Testis (tissue), 5 donors: ENCODE measurements at places on chromosomes 1 and 21. TPM values are rescaled to one million over a fixed set of nuclear protein-coding genes. Genes with fewer than 3 reads are reported as not detected.

DNA sequence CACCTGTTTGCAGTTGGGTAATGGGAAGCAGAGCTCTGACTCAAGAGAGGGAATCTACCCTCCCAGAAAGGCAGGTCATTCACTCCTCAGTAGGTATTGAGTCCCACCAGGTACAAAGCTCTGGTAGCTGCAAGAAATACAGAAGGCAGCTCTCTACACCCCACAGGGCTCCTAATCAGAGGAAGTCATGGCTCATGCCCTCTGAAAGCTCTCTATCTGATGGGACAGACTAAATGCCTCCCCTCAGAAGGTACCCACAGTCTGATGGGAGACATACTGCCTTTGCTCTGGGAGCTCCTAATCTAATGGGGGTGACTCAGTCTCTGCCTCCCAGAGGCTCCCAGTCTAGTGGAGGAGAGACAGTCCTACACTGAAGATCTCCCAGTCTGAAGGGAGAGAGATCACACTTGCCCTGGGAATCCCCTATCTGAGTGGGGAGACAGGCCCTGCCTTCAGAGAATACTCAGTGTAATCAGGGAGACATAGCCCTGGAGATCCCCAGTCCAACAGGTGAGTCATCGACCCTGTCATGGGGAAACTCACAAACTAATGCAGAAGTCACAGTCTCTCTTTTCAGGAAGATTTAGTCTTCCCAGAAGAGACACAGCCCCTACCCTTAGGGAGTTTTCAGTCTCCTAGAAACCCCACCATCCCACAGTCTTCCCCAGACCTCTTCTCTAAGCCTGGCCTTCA, 23.7 kb downstream of the CAMK1G start:
- no peak overlapping the region for H3K4me3 ChIP-seq
- no peak for DNase-seq
- no peaks in the 10 kb centered on the region for H3K27me3 ChIP-seq
- no peaks in the 10 kb centered on the region for H3K4me1 ChIP-seq
- H3K36me3 ChIP-seq = no peaks in the 10 kb centered on the region
- no peak overlapping the region for H3K27ac ChIP-seq

- H3K27me3 ChIP-seq = no peaks in the 10 kb centered on the region
- no peak overlapping the region for H3K27ac ChIP-seq
- H3K4me3 ChIP-seq = no peak overlapping the region
- DNase-seq = no peak
- H3K36me3 ChIP-seq = no peaks in the 10 kb centered on the region
These were observed 155.7 kb downstream of the TNFSF18 start for GRCh38 chr1:172895050-172895460.

DNA sequence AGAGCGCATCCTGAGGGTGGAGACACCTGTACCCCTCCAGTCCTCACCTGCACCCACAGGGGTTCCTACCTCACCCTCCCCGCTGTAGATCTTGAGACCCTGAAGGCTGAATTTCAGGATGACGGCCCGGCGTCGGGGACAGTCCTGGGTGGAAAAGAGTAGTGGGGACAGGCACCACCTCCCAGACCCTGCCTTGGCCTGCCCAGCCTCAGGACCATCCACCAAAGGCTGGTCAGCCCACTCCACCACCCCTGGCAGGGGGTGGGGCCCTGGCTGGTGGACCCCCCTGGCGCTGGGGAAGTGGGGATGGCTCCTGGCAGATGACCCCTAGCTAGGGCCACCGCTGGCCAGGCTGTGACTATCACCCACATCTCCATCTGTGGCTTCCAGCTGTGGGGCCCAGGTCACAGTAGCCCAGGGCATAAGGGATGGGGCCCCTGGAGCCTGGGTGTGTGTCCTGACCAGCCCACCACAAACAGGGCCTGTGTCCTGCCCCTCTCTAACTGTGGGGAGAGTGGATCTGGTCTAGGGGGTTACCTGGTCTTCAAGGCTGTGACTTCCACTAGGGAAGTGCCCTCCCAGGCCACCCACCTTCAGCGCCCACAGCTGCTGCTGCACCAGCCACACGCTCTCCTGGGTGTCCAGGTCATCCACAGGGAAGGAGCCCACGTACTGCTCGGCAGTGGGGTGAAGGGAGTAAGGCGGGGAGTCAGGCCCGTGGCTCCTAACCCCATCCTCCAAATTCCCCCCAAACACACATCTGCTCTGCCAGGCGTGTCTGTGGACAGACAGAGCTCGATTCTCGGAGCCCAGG, 5.4 kb downstream of the SH2D5 start:
- no peaks in the 10 kb centered on the region for H3K36me3 ChIP-seq

GRCh38 chr1:119081700-119082099, 58.8 kb downstream of the WARS2 start:
- no peak overlapping the region for H3K27ac ChIP-seq
- no peaks in the 10 kb centered on the region for H3K36me3 ChIP-seq
- no peaks in the 10 kb centered on the region for H3K4me1 ChIP-seq
- no peaks in the 10 kb centered on the region for H3K27me3 ChIP-seq

- H3K36me3 ChIP-seq = no peaks in the 10 kb centered on the region
- DNase-seq = no peak
- H3K27me3 ChIP-seq = no peaks in the 10 kb centered on the region
- H3K27ac ChIP-seq = no peak overlapping the region
- no peak overlapping the region for H3K4me3 ChIP-seq
- H3K4me1 ChIP-seq = no peaks in the 10 kb centered on the region
These were observed 13.0 kb upstream of the CLDN19 start for GRCh38 chr1:42753070-42753469.

GRCh38 chr1:28581531-28582247, 10.4 kb upstream of the RAB42 start:
- peak overlapping the region; percentile 85 for H3K4me3 ChIP-seq
- peak overlapping the region; percentile 61 for H3K27ac ChIP-seq
- H3K27me3 ChIP-seq = no peaks in the 10 kb centered on the region
- DNase-seq = peak; percentile 97

DNA sequence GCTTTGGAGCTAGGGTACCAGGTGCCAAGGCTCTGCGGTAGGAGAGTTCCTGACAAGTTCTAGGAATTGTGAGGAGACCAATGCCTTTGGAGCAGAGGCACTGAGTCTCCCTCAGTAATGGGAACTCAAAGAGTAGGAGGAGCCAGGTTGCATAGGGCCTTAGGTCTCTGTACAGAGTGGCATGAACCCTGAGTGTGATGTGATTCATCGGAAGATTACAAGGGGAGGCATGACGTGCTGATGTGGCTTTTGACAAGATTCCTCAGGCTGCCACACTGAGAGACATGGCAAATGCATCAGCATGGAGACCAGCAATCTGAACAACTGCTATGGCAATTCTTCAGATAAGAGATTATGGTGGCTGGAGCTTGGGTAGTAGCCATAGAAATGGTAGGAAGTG, 94.6 kb upstream of the SLC44A3 start:
- H3K4me3 ChIP-seq = no peak overlapping the region
- no peaks in the 10 kb centered on the region for H3K36me3 ChIP-seq
- DNase-seq = no peak
- peaks cover 7% of the 10 kb centered on the region for H3K4me1 ChIP-seq

DNA sequence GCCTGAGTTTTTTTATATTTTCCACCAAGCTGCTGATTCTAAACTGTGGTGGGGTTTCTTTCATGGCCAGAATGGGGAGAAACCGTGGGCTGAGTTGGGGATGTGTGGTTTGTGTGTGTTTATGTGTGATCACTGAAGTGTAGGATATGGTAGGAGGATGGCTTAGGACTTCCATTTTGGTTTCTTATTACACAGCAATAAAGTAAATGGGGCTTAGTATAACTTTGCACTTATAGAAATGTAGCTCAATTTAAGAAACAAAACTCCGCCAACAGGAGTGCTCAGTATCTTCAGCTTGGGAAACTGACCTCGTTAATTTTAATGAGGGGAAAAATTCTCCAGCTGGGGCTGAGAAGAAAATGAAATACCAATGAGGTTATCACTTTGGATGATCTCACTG, 77.8 kb downstream of the PBX1 start:
- H3K27ac ChIP-seq = no peak overlapping the region
- no peak for DNase-seq
- H3K36me3 ChIP-seq = no peaks in the 10 kb centered on the region
- H3K4me3 ChIP-seq = no peak overlapping the region

DNA sequence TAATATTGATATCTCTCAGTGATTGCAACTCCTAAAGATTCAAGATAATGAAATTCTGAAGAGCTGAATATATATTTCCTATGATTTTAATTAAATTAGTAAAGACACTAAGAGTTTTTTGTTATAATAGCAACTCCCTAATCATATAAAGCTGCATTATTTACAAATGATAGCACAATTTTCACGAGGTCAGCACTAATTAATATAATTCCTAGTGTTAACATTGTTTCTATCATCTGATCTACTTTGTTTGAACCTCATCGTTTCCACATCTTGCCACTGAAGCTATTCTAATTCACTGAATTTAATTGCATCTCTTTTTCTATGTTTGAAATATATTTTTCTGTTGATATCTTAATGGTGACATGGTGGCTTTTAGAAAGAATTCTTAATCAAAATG, 279.1 kb upstream of the ADGRL4 start:
- DNase-seq = no peak
- no peak overlapping the region for H3K27ac ChIP-seq
- H3K27me3 ChIP-seq = no peaks in the 10 kb centered on the region
- H3K4me3 ChIP-seq = no peak overlapping the region
- no peaks in the 10 kb centered on the region for H3K4me1 ChIP-seq
- H3K36me3 ChIP-seq = no peaks in the 10 kb centered on the region

DNA sequence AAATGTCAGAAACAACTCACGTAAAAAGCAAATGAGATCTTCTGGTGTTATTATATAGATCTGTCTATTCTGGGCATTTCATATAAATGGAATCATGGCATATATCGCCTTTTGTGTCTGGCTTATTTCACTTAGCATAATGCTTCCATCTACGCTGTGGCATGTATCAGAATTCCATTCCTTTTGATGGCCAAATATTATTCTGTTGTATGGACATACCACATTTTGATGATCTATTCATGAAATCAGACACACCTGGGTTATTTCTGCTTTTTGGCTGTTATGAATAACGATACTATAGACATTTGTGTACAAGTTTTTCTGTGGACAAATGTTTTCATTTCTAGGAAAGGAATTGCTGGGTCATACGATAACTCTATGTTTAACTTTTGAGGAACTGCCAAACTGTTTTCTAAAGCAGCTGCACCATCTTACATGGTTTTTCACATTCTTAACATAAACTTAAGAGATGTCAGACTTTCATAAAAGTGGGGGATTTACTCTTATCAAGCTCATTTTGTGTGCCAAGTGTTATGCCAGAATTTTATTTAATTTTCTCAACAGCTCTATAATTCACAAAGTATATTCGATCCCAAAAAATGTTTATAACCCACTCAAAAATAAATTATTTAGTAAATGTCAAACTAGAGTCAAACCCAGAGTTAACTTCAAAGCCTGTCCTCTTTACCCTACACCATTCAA, 7.6 kb downstream of the ENAH start:
- no peak for DNase-seq
- no peaks in the 10 kb centered on the region for H3K27me3 ChIP-seq
- no peak overlapping the region for H3K4me3 ChIP-seq
- H3K36me3 ChIP-seq = no peaks in the 10 kb centered on the region
- H3K27ac ChIP-seq = no peak overlapping the region
- H3K4me1 ChIP-seq = peaks cover 15% of the 10 kb centered on the region

- H3K4me1 ChIP-seq = no peaks in the 10 kb centered on the region
- H3K36me3 ChIP-seq = no peaks in the 10 kb centered on the region
- H3K27ac ChIP-seq = no peak overlapping the region
These were observed 254.7 kb downstream of the LRRIQ3 start for GRCh38 chr1:73943270-73943669.

DNA sequence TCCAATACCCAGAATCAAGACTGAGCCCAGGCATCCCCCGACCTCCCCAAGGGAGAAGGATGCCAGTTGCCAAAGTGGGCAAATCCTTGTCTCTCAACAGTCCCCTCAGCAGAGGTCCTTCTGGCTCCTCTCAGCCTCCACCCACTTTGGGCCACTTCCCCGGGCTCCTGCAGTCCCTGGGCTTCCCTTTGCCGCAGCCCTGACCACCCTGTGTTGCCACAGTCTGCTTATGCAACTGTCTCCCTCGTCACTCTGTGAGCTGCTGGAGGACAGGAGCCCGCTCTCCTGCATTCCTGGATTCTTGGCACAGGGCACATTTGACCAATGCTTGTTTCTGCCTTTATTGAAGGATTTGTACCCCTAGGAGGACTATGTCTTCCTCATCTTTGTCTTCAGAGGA, 2.9 kb upstream of the LRP8 start:
- DNase-seq = peak; percentile 14
- no peaks in the 10 kb centered on the region for H3K36me3 ChIP-seq
- no peaks in the 10 kb centered on the region for H3K27me3 ChIP-seq
- no peak overlapping the region for H3K4me3 ChIP-seq

DNA sequence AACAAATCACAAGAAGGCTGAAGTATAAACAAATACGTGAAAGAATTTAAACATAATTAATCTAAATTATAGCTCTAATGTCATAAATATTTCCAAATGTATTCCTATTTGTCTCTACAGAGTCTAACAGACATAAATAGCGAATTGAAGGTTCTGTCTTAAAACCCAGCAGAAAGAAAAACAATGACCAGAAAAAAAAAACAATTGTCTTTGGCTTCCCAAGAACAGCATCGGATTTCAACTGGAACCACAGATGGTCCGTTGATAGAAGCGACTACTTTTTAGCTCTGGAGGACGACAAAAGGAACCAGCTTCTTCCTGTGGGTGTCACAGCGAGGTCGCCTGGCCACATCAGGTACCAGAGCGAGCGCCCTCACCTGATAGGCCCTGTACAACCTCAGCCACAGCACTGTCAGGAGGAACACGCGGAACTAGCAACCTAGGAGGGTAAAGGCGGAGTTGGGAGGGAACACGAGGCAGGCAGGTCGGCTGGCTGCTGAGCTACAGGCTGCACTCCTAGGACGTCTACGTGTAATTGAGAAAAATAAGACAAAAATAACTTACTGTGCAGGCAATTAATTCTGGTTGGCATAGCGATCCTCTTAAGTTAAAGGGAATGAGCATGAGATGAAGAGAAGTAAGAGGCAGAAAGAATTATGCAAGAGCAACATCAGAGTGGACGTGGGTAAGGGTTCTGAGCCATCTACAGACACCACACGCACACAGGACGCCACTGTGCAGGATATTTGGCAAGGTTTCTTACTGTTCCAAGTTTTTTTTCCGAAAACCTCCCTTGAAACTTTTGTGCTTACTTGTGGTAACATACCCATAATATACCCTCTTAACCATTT, 16.7 kb upstream of the PRDM15 start:
- no peak overlapping the region for H3K4me3 ChIP-seq
- no peaks in the 10 kb centered on the region for H3K4me1 ChIP-seq
- H3K36me3 ChIP-seq = no peaks in the 10 kb centered on the region
- no peak for DNase-seq

The SLC22A15 gene
- total RNA-seq = 9.4 TPM

The IFI16 gene
- total RNA-seq = 34.3 TPM

The UBE2J2 gene
- total RNA-seq = 133 TPM

The DCST1 gene
- total RNA-seq = 9.4 TPM

The TNN gene
- total RNA-seq = 0.37 TPM

The FCRL5 gene
- 1.1 TPM for total RNA-seq

The CREB3L4 gene
- total RNA-seq = 24.6 TPM

The DYNLT4 gene
- total RNA-seq = 3.2 TPM
